ENCODE measurements at places on chromosomes 2 and 18.

DNA sequence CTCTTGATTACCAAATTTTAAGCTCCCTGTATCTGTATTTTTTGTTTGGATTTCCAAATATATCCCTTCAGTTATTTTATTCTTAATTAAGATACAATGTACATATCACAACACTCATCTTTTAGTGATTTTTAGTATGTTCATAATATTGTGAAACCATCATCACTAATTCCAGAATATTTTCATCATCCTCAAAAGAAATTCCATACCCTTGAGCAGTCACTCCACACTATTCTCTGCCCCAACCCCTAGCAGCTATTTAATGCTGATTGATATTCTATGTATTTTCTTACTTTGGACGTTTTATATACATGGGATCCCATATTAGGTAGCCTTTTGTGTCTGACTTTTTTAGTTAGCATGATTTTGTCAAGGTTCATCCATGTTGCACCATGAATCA lies 127.4 kb upstream of the SLC8A1 start:
- DNase-seq = no peak

- DNase-seq = peak; percentile 28
Measured at GRCh38 chr2:25822190-25823117, 55.8 kb downstream of the ASXL2 start.

GRCh38 chr2:47798631-47799030 lies 15.7 kb downstream of the MSH6 start:
- DNase-seq = peak; percentile 39

DNA sequence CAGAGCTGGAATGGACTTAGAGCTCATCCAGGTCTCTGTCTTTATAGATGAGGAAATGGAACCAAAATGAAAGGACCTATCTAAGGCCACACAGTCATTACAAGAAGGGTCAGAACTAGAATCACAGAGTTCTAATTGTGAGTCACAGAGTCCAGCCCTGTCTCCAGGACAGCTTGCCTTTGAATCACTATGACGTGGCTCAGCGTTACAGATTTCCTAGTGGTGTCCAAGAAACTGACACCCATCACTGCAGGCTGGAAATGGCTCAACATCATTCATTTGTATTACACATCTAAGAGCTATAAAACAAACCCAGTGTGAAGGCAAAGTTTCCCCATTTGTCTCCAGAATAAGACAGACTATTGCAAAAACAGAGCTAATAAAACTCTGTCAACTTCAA lies 164.3 kb upstream of the SIX2 start:
- DNase-seq = no peak

GRCh38 chr2:96320728-96321622 lies 4.1 kb upstream of the ITPRIPL1 start:
- DNase-seq = no peak

DNA sequence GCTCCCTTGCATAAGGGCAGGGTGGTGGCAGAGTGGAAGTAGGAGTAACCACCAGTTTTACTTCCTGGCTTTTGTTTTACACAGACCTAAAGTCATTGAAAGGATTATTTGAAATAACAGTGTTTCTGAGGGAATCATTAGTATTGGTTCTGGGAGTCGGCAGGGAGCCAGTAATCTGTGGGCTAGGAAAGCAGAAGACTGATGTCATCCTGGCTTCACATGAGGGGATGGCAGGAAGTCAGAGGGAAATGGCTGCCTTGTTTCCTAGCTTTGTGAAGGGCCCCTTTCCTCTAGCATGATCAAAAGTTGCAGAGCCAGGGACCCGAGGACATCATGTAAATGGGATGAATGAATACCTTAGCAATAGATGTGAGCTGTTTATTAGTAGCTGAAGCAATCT lies 792.6 kb downstream of the CPS1 start:
- DNase-seq = no peak

- DNase-seq = no peak
Measured at GRCh38 chr2:20168048-20168726, 56.7 kb downstream of the SDC1 start.

DNA sequence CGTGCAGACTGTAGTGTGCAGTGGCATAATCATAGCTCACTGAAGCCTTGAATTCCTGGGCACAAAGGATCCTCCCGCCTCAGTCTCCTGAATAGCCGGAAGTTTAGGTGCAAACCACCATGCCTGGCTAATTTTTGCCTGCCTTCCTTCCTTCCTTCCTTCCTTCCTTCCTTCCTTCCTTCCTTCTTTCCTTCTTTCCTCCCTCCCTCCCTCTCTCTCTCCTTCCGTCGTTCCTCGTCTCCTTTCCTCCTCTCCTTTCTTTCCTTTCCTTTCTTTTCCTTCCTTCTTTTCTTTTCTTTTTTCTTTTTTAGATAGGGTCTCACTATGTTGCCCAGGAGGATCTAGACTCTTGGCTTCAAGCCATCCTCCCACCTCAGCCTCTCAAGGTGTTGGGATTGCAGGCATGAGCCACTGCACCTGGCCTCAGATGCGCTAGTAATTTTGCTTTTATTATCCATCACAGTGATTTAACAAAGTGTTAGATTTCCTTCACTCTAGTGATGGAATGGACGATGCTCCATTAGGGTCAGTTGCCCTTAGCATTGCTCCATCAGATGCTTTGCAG lies 6.6 kb upstream of the ANKRD29 start:
- no peak for DNase-seq

DNA sequence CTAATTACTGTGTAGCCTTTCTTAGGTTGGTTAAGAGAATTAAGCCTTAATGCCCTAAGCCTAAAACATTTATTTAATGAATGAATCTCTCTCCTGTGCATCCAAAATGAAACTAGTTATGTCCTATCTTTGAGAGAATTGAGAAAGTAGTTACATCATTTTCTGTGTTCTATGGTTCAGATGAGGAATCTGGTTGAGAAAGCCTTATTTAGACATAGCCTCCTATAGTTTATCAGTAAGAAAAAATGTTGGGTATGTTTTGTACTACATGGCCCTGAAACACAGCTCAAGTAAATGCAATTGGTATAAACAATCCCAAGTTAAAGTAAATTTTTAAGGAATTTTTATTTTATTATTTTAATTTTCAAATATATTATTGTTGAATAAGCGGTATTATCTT lies 25.9 kb upstream of the RAMP1 start:
- DNase-seq = no peak

GRCh38 chr2:230866756-230867523 lies 2.2 kb downstream of the ITM2C start:
- DNase-seq = no peak

- DNase-seq = peak; percentile 33
Measured at GRCh38 chr18:5463831-5464230, 80.0 kb downstream of the EPB41L3 start.

DNA sequence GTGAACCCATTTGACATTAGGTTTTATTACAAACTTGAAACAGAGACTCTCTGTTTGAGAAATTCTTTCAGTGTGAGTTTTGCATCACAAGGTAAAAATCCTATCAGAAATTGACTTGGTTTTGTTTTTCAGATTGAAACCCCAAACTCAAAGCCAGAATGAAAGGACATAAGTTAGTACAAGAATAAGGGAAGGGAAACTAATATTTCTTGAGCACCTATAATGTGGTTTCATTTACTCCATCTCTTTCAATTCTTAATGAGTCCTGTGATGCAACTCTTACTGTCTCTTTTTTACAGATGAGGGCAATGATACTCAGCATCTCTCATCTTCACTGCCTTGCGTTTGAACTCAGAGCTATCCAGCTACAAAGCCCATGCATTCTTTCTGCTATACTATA lies 210.0 kb upstream of the SIX3 start:
- DNase-seq = no peak

GRCh38 chr2:73279852-73280251 lies 4.4 kb downstream of the FBXO41 start:
- DNase-seq = no peak

GRCh38 chr18:78323453-78324197 lies 656.0 kb upstream of the SALL3 start:
- no peak for DNase-seq

- no peak for DNase-seq
Measured at GRCh38 chr2:203600286-203600685, 65.2 kb upstream of the RAPH1 start.

DNA sequence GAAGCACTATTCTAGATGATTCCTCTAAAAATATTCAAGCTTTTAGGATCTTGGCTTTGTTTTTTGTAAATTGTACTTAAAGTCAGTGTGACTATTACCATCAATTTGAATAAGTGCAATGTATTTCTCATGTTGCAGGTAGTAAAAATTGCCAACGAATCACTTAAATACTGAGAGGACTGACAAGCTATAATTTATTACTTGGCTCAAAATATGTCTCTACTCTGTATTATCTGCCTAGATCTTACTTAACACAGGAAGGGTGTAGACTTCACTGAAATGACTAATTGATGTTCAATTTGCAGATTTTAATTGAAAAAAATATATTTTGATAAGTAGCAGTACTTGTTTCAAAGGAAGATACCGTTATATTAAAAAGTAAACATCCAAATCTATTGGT lies 202.3 kb downstream of the SLC8A1 start:
- DNase-seq = no peak

DNA sequence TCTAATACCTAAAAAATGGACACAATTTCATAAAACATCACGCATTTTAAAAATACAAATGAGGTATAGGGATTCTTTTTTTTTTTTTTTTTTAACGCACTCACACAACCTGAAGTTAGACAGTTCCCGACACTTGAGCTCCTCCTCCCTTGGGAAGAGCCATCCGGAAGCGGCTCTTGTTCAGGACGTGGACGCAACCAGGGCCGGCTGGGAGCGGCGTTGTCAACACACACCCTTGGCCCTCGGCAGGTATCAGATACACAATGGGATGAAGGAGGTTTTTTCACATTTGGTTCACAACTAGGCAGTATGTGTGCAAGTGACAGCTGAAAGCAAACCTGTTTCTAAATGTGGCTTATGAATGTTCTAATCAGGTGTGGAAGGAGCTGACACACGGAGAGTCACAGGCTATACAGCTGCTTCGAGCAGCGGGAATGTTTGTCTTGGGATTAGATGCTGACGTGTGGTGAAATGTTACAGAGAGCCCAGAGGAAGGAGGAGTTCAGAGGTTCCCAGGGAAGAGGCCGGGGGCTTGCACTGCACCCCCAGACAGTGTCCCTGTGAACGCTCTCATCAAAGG lies 111.1 kb downstream of the PXDN start:
- no peak for DNase-seq

DNA sequence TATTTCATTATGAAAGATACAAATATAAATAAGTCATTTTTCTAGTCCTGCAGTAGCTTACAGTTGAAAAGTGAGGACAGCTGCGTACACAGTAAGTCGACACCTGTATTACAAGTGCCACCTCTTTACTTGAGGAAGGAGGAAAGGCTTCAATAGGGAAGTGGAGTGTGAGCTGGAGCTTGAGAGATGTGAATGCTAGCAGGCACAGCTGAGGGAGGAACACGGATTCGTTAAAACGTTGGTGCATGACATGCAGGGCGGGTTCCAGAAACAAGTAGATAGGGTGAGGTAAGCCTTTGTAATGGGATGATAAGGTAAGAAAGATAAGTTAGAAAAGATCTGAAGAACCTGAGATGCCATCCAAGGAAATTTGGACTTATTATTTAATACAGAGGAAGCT lies 98.1 kb upstream of the CSRNP3 start:
- DNase-seq = no peak

GRCh38 chr2:215680605-215681598 lies 245.0 kb upstream of the FN1 start:
- DNase-seq = peak; percentile 92

- no peak for DNase-seq
Measured at GRCh38 chr2:74708296-74708695, 54.2 kb downstream of the SEMA4F start.

Data from inflammatory macrophage treated with lipopolysaccharide for 1 hour (primary cell).